ENCODE measurements at places on chromosomes 6 and 20.

GRCh38 chr6:30696432-30696831 lies 5.6 kb upstream of the NRM start:
- DNase-seq, result no peak

DNA sequence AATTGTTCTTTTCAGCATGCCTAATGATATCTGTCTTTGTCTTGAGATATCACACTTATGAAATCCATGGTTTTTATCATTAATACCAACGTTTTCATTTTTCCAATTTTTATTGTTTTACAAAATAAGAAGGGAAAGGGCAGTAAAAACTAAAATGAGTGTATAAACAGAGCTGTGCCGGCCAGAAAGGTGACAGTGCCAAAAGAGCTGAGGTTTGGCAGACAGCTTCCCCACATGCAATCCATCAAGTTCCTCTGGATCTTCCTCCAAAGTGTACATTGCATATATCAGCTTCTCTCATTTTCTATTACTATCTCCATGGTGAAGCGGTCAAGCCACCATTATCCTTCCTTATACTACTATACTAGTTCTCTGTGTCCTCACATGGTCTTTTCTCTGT lies 10.1 kb upstream of the TMEM244 start:
- DNase-seq, result no peak

DNA sequence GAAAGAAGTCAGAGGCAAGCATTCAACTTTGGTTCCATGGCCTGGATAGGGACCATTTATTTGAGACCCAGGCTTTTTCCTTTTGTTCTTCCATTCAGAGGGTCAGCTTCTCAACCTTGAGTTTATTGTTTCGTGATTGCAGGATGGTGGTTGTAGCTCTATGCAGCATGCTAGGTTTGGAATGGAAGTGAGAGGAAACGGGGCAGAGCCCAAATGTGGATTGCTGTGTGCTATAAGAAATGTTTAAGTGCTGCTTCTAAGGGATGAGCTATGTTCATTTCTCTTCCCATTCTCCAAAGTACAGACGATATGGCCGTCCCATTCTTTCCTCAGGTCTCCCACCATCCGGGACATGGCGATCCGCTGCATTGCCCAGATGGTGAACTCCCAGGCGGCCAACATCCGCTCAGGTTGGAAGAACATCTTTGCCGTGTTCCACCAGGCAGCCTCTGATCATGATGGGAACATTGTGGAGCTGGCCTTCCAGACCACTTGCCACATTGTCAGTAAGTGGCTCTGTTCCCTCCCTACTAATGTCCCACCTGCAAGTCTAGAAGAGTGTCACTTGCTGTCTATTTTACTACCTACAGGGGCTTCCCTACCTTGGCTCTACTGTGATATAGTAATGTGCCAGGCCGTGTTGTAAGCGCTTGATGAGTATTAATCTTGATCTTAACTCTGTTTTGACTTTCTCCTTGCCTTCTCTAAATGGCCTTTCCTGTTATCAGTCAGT lies 36.0 kb upstream of the CSE1L start:
- DNase-seq, result no peak

DNA sequence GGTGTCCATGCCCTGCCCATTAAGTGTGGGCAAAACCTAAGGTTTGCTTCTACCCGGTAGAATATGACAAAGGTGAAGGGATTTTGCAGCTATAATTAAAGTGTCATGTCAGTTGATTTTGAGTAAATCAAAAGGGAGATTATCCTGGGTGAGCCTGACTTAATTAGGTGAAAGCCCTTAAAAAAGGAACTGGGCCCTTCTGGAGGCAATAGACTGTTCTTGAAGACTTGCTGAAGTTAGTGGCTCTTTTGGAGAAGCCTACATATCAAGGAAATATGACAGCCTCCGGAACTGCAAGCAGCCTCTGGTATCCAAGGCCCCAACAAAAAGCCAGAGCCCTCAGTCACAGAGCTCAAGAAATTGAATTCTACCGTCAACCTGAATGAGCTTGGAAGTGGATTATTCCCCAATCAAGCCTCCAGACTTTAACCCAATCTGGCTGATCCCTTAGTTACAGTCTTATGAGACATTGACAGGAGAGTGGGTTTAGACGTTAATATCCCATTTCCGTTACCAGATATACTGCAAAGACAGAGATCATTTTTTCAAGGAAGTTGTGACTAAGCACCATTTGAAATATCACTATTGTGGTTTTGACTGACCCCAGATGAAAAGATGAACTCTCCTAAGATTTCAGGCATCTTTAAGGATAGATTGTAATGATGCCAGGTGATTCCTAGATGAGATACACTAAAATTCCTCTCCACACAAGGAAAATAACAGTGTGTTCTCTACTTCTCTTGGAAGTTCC lies 303.4 kb downstream of the PLCB1 start:
- no peak for DNase-seq

DNA sequence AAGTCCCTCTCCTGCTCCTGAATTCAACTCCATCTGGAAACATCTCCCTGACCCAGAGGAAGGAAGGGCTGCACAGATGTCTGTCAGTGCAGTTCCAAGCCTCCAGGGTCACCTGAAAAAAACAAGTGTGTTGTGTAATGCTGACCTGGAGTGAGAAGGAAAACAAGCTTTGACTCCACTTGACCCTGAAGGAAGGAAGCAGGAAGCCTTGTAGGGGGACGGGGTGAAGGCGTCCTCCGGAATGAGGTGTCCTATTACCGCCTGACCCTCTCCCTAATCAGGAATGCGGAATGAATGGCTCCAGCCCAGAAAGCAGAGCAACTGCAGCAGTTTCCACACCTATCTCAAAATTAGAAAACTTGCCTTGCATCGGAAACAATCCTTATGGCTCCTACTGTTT lies 13.9 kb upstream of the ADGRF5 start:
- no peak for DNase-seq

DNA sequence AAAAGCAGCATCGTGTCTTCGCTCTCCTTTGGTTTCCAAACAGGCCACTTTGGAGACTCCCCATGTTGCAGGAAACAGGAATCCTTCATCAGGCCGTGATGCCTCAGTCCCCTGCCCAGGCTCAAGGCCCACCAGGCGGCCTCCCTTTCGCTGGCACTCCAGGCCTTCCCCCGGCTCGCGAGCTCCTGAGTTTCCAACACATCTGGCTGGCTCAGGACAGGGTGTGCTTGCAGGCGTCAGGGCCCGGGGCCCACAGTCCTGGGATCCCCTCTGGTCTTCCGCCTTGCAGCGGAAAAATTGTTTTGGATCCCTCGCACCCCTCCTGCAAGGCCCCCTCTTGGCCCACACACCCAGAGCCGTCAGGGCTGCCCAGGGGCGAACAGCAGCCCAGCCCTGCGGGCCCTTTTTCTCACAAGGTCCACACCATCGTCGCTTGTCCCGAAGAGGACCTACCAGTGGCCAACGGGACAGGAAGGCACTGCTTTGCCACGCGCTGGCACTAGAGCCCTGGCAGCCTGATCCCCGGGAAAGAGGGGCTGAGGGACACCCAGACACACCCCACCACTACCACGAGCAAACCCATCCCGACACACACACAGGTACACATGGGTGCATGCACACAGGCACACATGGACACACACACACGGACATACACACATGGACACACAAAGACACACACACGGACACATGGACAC lies 1930.9 kb upstream of the DEFB115 start:
- DNase-seq, result no peak

- DNase-seq, result peak; percentile 77
Measured at GRCh38 chr20:2524709-2525506, 11.5 kb upstream of the TMC2 start.

- DNase-seq, result peak; percentile 78
Measured at GRCh38 chr6:26032340-26033084, 54.7 kb upstream of the HFE start.

DNA sequence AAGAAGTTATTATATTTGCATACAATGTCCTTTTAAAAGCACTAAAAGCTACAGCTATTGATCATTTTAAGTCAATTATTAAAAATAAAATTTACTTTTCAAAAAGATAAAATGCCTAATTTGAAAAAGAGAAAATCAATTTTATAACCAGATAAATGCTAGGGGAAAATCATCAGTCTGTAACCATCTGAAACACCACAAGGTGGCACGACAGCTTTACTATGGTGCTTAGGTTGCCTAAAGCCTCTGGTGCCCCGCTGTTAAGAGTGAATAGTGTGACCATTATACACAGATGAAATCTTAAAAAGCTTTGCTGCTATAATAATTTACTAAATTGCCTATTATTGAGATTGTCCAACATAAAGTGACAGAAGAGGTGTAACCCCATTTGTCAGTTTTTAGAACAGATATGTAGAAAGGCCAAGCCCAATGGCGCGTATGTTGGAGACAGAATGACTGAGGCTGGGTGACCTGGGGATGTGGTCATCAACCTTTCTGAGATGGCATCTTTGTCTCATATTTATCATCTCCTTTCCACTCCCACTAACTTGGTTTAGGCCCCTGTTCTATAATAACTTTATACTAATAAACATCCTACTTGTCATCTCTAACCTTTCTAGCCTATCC lies 100.8 kb downstream of the MOXD1 start:
- peak; percentile 50 for DNase-seq

DNA sequence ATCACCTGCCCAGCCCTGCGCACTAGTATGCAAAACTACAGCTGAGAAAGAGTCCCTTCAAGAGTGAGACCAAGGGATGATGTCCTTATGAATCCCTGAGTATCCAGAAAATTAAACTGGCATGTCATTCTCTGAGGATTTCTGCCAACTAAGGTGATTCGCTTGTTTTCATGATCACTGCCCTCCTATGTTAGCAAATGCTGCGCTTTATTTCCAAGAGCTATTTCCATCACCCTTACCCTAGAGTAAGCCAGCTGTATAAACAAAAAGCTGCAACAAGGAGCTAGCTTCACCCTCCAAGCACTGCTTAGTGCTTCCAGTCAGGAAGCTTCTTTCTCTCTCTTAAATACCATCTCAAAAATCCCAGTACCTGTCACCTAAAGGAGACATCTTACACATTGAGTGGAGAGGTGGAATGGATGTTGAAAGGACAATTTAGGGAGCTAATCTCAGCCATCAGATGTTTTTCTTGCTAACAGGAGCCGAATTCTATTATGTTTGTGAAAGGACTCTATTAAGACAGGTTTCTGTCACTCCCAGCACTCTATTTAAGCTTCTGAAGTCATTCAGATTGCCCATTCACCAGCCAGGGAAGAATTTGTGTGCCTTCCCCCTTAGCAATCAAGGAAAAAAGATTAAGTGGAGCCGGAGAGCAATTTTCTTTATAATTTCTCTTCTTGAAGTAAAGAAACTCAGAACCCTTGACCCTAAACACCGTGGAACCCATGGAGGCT lies 322.2 kb downstream of the NRN1 start:
- DNase-seq, result no peak

- no peak for DNase-seq
Measured at GRCh38 chr6:119096721-119097565, 18.5 kb upstream of the FAM184A start.

- no peak for DNase-seq
Measured at GRCh38 chr6:25960734-25961133, 1.9 kb upstream of the TRIM38 start.

DNA sequence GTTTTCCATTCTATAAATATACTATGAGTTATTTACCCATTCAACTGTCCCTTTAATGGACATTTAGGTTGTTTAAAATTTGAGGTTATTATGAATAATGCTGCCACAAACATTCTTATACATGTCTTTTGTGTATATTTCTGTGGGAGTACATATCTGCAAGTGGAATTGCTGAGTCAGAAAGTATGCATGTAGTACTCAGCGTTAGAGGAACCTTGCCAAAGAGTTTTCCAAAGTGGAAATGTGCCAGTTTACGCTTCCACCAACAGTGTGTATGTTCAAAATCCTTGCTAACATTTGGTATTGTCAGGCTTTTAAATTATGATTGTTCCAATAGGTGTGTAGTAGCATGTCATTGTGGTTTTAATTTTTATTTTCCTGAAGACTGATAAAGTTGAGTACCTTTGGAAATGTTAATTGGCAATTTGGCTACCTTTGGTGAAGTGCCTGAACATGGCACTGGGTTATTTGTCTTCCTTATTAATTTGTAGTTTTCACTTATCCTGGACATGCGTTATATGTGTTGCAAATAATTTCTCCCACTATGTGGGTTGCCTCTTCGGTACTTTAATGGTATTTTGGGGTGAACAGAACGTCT lies 341.2 kb downstream of the CD83 start:
- DNase-seq, result peak; percentile 81
